ENCODE measurements at places on chromosomes 2 and 18.

- no peak for DNase-seq
Observed at GRCh38 chr2:240502430-240503121, 55.2 kb downstream of the ANKMY1 start.

DNA sequence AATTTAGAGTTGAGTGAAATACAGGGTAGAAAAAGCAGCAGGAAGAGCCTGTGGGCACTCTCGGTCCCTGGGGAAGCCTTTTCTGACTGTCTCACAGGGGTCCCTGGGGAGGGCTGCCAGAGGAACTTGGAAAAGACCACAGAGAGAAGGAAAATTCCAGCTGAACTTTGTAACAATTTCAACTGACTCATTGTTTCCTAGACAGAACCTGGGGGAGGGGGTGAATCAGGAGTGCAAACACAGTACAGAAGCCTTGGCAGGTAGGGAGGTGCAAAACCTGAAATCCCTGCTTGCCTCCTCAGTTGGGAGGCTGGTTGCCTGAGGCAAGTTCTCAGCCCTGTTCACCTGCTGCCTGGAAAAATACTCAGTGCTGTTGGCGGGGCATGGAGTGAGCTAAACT is 106.8 kb downstream of the GRB14 start:
- no peak for DNase-seq

GRCh38 chr18:10049747-10050146 is 135.9 kb downstream of the VAPA start:
- DNase-seq, result no peak

- DNase-seq, result peak; percentile 86
Observed at GRCh38 chr2:27320958-27321543, 1.8 kb downstream of the MPV17 start.

DNA sequence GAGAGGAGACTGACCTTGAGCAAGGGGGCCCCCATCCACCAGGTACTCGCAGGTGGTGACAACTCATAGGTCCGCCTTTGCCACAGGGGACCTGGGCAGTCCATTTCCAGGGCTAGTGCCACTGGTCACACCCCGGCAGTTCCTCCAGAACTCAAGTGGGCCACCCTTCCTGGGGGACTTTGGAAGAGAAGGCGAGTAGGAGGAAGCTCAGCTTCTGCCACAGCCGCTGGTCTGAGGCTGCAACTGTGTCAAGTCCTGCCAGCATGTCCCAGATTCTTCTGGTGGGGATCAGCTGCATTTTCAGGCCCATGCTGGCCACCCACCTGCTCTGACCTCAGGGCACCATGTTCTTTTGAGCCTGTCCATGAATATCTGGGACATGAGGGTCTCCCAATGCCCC is 423.9 kb upstream of the MYT1L start:
- DNase-seq, result no peak

DNA sequence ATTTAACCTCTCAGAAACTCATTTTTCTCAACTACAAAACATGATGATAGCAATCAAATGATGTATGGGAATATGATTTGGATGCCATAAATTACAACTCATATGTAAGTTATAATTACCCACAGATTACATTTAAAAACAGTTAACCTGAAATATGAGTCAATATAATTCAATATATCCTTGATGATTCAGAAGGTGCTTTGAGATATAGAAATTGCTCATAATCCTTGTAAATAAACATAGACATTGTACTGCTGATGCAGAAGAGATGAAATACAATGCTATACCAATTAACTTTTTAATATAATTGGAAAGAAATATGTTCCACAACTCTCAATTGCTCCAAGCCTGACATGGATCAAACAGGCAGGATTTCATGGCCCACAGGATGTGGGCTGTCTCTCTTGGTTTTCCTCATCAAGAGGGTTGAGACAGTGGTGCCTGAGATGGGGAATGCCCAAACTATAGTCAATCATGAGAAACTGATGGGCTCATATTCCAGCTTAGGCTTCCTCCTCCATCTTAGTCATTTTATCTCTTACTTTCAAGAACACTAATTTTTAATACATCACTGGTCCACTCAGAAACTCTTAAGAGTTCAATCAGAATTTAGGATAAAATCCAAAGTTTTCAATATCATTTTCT is 49.4 kb downstream of the NCKAP5 start:
- DNase-seq, result no peak

Measured in GOT3 (cell line).